MV-4-11 (cell line): ENCODE measurements at places on chromosomes 4 and X.

GRCh38 chr4:114563536-114564315, 34.9 kb upstream of the UGT8 start:
- no peak for DNase-seq

DNA sequence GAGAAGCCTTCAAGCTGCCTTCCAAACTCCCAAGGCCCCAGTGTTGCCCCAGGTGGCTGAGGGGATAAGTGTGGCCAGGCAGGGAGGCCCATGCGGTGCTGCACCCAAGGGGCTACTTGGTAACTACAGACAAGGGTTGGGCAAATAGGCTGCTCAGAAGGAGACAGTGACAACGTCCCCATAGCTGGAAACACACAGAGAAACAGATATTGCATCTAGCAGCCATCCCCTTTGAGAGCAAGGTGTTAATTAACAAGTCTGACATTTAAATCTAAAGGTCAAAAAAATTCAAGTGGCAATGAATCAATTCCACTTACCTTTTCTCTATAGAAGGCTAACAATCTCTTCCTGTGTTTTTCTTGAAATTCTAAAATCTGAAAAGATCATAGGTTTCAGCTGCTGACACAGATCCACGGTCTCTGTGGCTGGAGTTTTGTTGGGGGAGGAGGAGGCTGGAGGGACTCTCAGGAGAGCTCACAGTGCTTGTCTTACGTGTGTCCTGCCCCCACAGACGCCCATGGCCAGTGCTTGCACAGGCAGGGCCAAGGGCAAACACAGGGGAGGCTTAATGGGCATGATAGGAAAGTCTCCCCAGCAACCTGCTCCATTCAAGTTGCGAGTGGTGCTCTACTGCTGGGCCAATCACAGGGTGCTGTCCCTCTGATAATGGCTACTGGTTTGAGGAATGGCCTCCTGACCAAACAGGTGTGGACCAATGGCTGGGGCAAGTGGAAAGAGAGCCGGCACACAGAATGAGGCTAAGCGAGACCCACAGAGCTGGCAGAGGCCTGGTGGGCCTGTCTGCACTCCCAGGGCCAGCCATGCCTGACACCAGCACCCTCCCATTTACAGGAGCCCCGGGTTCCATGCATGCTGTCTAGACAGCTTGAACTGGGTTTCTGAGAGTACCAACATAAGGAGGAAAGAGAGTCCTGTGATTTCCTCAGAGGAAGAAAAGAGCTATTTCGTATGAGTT, 22.6 kb downstream of the RNF212 start:
- no peak for DNase-seq

- no peak for DNase-seq
Observed at GRCh38 chrX:139293991-139294390, 236.5 kb upstream of the F9 start.

GRCh38 chr4:53116954-53117353, 248.9 kb downstream of the SCFD2 start:
- no peak for DNase-seq

- DNase-seq = no peak
Observed at GRCh38 chr4:7818399-7818911, 121.2 kb downstream of the AFAP1 start.

DNA sequence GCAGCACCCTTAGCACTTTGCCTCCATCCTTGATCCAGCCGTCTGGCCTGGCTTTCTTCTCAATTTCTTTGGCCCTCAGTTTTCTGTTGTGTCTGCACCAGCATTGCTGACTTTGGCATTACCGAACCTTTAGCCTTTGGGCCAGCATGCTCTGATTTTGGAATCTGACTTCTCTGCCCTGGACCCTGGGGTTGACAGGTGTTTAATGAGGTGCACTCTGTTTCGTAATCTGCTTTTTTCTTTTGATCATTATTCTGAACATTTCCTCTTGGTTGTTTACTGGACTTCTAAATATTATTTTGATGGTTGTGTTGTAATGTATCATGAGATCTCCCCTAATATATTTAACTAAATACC, 71.5 kb upstream of the ENPP6 start:
- no peak for DNase-seq

DNA sequence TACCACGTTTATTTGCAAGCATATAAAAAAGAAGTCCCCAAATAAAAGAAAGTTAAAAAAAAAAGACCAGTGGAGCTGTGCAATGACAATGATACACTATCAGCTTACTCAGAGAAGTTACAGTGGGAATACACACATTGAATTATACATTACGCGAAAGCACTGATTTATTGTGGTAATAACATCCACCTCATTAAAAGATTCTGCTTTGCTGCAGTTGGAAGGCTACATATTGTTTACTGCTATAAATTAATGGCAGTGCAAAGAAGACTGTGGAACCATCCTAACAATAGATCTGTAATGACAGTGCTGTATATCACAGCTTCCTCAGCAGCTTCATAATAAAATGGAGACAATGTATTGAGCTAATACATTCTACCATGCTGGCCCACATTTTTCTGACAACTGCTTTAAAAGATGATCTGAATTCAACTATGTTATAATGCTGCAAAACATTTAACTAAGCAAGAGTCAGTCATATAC, 142.5 kb upstream of the MAB21L2 start:
- no peak for DNase-seq

GRCh38 chr4:5895287-5895686, 2.4 kb upstream of the CRMP1 start:
- DNase-seq = no peak

GRCh38 chr4:71266090-71266794, 72.6 kb upstream of the SLC4A4 start:
- no peak for DNase-seq

DNA sequence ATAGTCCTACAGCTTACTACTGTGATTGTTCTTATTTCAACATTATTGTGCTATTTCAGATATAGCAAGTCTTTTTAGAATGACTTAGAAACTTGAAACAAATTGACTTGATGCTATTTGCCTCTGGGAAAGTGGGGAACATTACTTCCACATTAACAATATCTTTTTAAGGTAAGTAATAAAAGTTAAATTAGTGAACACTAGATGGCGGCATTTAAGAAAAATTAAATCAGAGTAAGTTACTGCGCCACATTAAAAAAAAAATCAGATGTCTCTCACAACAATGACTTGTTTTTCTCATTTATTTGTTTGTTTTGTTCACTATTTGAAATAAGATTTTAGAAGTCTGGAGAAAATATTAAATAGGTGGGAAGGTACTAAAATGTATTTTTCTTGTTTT, 1026.9 kb upstream of the SLIT2 start:
- no peak for DNase-seq

DNA sequence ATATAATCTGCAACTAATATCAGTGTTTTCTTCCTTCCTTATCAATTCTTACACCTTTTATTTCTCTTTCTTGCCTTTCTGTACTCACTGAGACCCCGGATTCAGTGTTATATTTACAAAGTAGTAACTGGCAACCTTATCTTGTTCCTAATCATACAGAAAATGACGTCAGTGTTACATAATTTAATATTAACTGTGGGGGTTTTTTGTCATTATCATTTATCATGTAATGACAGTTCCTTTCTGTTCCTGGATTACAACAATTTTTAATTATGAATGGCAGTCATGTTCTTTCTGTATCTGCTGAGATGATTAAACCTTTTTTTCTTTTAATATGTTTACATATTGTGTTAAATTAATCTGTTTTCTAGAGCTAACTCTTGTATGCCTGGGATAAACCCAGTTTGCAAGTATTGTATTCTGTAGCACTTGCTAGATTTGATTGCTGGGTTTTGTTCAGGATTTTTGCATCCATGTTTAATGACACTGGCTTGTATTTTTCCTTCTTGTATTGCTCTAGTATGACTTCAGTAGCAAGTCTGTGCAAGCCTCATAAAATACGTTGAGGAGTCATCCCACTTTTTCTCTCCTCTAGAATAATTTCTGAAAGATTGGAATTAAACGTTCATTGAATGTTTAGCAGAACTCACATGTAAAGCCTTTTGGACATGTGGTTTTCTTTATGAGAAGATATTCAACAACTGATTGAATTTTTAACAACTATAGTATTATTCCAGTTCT, 10.4 kb upstream of the HSPA4L start:
- DNase-seq = no peak

DNA sequence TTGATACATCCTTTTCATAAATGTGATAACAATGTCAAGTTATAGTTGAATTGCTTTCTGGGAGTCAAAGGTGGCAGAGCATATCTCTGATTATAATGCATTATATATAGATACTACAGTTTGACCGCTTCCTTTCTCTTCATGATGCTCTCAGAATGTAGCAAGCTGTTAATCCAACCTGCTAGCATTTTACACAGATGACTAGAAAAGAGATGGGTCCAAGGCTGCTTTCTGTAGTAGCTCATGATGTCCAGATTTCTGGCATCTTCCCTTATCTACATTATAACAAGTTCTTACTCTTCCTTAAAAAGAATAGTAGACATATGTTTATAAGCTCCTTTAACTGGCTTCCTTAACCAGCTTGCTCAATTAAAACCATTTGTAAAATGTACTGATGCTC, 192.0 kb downstream of the NWD2 start:
- DNase-seq = no peak

DNA sequence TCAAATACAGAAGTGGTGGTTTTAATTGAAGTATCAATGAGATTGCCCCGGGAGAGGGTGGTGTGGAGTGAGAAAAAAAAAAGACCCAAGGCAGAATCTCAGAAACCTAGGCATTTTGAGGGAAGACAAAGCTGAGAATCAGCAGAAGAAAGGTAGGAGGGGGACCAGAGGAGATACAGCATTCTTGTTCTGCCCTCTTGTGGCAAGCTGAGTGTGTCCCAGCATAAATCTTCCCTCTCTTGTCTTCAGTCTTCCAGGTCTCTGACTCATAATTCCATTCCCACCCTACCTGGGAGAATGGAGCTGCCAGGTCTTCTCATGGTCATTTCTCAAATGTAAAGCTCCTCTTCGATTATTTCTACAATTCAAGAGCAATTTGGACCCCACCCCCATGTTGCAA, 32.7 kb upstream of the MAGED1 start:
- DNase-seq = no peak

GRCh38 chrX:9184211-9184610, 150.3 kb upstream of the FAM9B start:
- no peak for DNase-seq

DNA sequence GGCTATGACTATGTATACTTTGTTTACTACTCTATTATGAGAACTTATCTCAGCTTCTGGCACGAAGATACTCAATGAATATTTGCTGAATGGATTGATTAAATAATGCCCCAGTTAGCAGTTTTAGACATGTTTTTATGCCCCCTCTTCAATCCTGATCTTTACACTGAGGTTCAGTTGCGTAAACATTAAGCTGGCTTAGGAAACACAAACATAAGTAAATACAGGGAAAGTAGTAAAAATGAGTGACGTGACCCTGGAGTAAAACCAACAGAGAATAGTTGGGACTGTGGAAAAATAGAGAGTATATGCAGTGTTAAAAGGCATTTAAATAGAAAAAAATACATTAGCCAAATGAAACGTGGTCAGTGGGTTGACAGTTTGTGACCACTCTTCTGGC, 387.0 kb upstream of the ACTRT1 start:
- DNase-seq = no peak

GRCh38 chrX:80846247-80846646, 36.6 kb upstream of the BRWD3 start:
- DNase-seq = no peak

- DNase-seq = no peak
Observed at GRCh38 chr4:81604683-81605218, 133.0 kb upstream of the RASGEF1B start.

DNA sequence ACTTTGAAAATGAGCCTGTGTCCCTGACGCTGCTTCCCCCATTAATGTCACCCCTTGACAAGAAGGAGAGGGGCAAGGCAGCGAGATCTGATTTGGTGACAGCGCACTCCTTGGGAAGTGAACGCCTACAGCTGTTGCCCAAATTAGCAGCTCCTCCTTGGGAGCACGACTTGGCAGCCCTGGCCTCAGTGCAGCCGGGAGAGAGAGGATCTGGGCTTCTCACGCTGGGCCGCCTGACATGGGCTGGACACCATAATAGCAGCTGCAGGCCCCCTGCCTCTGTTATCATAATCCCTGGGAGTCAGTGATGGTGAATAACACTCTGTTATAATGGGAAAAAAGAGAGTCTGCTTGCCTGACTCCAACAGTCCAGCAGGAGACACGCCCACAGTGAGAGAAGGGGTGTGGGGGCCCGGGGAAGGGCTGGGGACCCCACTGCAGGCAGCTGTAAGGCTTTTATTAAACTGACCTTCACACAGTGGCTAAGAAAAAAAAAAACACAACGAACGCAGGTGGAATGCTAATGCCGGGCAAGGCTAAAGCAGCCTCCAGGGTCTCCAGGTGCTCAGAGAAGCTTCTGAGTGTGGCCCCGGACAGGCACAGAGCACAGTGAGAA, 73.3 kb downstream of the PSAPL1 start:
- no peak for DNase-seq

- DNase-seq = peak; percentile 10
Observed at GRCh38 chr4:15291122-15291521, 136.7 kb upstream of the C1QTNF7 start.

GRCh38 chr4:119244344-119244743, 31.8 kb downstream of the USP53 start:
- DNase-seq = peak; percentile 43

GRCh38 chr4:172514801-172515200, 653.8 kb upstream of the GALNT7 start:
- no peak for DNase-seq

GRCh38 chr4:56653461-56654237, 27.4 kb downstream of the HOPX start:
- no peak for DNase-seq

DNA sequence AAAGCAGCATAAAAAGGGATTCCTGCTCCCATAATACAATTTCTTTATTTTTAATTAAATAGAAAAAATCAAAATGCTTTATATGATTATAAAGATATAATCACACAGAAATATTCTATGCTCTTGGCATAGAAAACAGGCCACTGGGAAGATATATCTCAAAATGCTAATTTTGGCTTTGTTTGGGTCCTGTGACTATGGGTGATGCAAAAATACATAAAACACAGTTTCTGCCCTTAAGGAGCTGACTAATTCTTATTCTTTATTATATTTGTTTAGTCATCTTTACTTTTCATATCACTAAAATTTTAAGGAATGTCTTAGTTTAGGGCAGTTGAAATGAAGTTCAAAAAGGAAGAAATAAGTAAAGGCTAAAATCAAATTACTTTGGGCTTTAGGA, 7.0 kb upstream of the BMP3 start:
- no peak for DNase-seq

GRCh38 chr4:112546476-112546875, 30.5 kb upstream of the NEUROG2 start:
- DNase-seq = no peak

DNA sequence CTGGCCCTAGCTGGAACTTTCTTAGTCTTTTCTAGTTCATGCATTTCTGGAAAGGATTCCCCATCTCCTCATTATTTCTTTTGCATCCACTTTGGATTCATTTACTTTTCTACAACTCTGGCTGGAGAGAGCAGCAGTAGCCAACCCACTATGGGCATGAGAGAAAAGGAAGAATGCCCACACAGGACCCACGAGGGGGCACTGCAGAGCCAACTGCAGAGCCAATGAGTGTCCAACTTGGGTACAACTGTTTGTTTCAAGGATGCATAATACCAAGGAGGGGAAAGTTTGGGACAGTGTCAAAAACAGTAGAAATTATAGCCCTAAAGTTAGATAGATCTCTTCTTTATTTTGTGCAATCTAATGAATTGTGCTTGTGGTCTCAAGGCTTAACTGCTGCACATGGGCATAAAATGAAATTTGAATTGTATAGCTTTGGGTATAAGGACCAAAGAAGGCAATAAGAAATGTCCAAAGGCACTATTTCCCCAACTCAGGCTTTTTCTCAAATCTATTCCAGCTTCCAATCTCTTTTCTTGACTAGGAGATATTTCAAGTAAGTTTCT, 230.6 kb downstream of the NSUN7 start:
- DNase-seq = no peak
